Osteoblast (primary cell): ENCODE measurements at places on chromosomes 12 and 14. TPM values are rescaled to one million over a fixed set of nuclear protein-coding genes. Genes with fewer than 3 reads are reported as not detected.

DNA sequence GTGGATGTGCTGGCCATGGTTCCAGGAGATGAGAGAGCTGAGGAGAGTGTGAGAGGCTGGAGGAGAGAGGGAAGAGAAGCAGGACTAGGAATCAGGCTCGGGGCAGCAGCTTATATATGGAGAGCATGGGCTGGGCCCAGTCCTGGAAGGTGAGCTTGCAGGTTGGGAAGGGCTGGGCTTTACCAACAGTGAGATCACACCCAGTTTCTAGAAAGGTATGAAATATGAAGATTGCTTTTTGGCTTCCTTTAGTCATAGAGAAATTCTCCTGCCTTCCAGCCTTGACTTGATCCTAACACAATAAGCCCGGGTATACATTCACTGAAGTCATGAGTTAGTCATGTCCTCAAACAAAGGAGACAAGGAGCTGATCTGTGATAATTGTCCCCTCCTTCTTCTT is at the start of gene KRT6A:
TSS of gene KRT6A (minus strand) at position 86 of the 400 bp plus-strand sequence. CDS start at position 17, 69 bp downstream.
- DNase-seq = no peak

The KRT72 gene
- not detected in 2 replicates for total RNA-seq

The RAD51AP1 gene
- 2.2 and 3.5 TPM in 2 replicates for total RNA-seq

The RPL10L gene
- not detected in 2 replicates for total RNA-seq

DNA sequence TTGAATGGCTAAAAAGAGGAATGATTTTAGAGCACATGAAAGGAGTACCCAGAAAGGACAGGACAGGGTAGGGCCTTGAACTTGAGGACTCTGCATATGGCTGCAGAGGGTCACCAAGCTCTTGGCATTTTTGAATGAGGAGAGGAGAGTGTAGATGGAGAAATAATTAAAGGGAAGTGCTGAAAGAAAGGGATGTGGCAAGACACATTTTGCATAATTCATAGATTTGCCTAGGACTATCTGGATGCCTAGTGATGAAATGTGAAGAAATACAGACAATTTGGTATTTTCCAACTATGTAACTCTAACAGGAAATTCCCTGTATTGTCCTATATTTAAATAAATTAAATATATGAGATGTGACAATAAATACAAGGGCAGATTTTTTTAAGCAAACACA is 27.5 kb upstream of the MDM1 start:
- no peak for DNase-seq

GRCh38 chr12:106736051-106736957 is 38.2 kb upstream of the RIC8B start:
- DNase-seq = no peak

GRCh38 chr12:32104572-32105355 is 1.9 kb upstream of the BICD1 start:
- DNase-seq = no peak

DNA sequence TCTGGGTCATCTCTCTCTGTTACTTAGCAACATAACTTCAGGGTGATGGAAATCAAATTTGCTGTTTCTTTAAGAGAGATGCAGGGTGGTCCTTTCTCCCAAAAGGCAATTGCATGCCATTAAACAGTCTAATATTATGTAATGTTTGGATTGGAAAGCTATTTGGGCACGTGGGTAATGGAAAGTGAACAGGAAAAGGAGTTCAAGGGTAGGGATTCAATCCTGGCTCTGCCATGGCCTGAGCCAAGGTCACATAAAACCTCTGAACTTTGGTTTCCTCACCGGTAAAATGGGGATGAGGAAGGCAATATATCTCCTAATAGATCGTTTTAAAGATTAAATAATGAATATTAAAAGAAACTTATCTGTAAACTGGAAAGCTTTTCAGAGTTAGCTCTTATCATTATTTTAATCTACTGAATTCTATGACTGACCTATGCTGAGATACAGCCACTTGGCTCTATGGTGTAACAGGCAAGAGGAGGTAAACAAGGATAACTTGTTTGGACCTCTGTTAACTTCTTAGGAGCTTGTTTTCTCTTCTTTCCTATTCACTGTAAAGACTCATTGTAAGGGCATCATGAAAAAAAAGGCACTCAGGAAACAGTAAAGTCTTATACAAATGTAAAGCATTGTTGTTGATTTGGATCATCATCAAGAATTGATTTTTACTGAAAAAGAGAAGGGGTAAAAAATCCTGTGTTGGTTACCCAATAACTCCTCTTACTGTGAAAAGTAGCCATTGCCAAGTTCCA is 55.7 kb upstream of the OVCH1 start:
- DNase-seq = no peak

DNA sequence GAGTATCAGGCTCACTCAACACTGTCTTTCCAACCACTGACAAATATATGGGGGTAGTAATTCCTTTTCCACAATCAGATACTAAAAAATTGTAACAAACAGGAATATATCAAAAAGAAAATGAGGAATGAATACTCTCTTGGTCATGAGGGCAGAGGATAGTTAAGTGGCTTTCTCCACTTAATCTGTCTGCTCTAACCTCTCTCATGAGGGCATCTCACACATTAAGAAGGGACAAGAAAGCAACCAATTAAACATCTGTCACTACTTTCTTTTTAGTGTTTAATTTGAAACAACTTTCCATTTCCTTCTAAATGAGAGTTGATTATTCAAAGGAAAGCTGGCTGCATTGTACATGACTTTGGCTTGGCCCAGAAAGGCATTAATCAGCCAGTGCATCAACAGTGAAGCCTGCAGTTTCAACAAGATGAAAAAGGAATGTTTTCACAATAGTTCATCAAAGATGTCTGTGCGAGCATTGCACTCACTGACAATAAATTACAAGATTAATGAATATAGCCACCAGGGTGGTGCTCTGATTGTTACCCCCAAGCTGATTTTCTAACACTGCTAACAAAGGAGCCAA is 142.0 kb downstream of the SEC23A start:
- no peak for DNase-seq

The DNAJC22 gene
- total RNA-seq = 0.29 and 1.1 TPM in 2 replicates

GRCh38 chr12:70724444-70724843 is 87.2 kb upstream of the PTPRB start:
- no peak for DNase-seq

GRCh38 chr12:82682851-82683261 is 3.9 kb upstream of the TMTC2 start:
- DNase-seq = no peak

GRCh38 chr12:22722081-22722480 is 97.1 kb downstream of the ETNK1 start:
- no peak for DNase-seq

GRCh38 chr12:125314051-125314755 is 249.0 kb downstream of the AACS start:
- DNase-seq = no peak

The SSPN gene
- 9.8 and 18.9 TPM in 2 replicates for total RNA-seq

The SLC17A8 gene
- not detected in 2 replicates for total RNA-seq

DNA sequence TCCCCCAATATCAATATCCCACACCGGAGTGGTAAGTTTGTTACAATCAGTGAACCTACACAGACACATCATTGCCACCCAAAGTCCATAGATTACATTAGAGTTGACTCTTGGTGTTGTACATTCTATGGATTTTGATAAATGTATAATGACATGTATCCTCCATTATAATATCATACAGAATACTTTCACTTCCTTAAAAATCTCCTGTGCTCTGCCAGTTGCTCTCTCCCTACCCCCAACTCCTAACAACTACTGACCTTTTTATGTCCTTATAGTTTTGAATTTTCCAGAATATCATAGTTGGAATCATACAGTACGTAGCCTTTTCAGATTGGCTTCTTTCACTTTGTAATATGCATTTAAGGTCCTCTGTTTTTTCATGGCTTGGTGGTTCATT is 48.4 kb downstream of the SLC4A8 start:
- DNase-seq = no peak
